ENCODE measurements at places on chromosomes 1 and 21.

DNA sequence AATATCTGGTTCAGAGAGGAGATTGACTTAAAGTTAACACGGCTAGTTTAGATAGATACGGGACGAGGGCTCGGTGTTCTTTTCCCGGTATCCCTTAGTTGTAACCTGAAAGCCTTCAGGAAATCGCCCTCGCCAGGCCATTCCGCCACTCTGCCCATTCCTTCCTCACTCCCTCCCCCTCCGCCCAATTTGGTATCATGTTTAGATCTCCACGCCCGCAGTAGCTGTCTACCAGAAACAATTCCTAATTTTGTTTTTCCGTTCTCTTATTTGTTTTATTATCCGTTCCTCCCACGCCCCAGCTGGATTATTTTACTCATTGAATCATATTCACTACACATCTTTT is 685 bp upstream of the VAMP4 start:
- peak; percentile 66 for DNase-seq

DNA sequence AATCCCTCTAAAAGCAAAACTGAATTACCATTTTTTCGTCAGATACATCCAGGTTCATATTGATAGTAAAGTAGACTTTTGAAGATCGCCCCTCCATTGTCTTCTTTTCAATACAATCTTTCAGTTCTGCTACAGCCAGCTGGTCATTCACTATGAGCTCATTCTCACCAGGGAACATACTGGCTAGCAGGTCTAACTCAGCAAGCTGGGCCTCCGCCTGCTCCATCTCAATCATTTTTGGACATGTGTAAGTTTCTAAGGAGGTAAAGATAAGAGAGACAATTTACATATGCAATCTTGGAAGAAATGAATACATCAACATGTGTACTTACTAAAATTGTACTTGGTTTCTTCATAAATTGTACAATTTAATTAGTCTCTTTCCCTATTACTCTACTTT is 10.8 kb downstream of the RWDD2B start:
- no peak for DNase-seq

- peak; percentile 56 for DNase-seq
Observed at GRCh38 chr1:44810101-44810761, 1.9 kb downstream of the BTBD19 start.

- no peak for DNase-seq
Observed at GRCh38 chr1:54403808-54404261, 2.4 kb downstream of the SSBP3 start.

GRCh38 chr1:79726321-79726720 is 719.8 kb upstream of the ADGRL4 start:
- DNase-seq: no peak

GRCh38 chr1:61740751-61741700 is 1.3 kb upstream of the PATJ start:
- DNase-seq: no peak
